SK-N-MC (cell line): ENCODE measurements at places on chromosomes 2 and 18.

- no peak for DNase-seq
Observed at GRCh38 chr2:192960945-192961344, 766.2 kb upstream of the TMEFF2 start.

- DNase-seq = no peak
Observed at GRCh38 chr2:198268519-198268918, 464.1 kb downstream of the PLCL1 start.

- DNase-seq = no peak
Observed at GRCh38 chr2:54262015-54262765, 6.2 kb upstream of the TSPYL6 start.

DNA sequence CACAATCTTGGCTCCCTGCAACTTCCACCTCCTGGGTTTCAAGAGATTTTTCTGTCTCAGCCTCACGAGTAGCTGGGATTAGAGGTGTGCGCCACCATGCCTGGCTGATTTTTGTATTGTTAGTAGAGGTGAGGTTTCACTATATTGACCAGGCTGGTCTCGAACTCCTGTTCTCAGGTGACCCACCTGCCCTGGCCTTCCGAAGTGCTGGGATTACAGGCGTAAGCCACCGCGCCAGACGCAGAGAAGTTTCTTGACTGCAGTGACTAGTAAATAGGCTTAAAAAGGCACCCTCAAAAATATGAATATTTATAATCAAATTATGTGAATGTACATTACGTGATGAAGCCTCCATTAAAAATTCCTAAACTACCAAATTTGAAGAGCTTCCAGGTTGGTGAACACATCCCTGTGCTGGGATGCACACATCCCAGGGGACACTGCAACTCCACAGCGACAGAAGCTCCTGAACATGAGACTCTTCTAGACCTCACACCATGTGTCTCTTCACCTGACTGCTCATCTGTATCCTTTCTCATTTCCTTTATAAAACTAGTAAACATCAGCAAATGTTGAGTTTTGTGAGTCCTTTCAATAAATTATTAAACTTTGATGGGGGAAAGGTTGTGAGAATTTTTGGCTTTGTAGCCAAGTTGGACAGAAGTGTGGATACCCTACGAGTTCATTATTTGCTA is 203.3 kb upstream of the SPOPL start:
- no peak for DNase-seq

DNA sequence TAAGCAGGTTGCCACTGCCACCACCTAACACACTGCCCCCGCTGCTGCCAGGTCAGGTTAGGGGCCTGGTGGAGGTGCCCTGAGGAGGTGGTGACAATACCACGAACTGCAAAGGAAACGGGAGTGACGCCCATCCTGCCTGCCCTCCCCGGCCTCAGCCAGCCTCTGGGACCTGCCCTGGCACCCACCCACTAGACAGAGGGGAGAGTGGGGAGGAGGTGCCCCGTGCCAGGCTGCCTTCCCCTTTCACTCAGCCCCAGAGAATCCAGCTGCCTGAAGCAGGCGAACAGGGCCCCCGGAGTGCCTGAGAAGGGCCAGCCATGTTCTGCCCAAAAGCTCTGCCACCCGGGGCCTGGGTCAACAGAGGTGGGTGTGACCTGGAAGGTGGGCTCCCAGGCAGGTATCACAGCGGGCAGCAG is 44.5 kb upstream of the FOSL2 start:
- DNase-seq = no peak

DNA sequence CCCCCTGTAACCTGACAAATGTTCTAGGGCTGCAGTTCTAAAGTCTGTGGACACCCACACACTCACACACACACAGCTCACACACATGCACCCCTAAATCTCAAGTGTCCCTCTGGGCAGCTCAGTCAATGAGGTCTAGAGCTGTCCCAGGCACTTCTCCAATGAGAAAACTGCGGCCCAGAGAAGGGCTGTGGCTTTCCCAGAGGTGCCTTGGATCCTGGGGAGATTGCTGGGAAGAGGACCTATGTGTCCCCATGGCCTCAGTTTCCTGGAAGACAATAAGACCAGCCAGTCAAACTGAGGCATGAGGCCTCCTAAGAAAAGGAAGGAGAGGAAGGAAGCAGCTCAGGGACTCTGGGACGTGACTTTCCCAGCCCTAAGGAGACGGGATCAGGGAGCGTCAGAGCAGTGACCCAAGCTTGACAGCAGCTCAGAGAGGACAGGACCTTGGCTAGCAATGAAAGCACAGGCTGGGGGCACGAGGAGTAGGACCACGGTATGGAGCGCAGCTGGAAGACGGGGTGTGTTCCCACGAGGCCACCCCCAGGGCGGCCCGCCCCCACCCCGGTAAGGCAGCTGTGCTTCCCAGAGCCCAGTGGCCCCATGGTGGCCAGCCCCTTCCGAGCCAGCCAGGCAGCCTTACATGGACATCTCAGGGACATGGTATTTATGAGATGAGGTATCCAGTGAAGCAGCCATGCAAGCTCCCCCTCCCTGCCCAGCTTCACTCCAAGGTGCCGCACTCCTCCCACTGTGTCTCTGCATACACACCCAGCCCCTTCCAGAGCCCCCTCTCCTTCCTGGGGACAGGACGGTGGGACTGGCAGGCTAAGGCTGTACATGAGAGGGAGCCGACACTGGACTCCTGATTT is 46.0 kb downstream of the TNS1 start:
- no peak for DNase-seq

DNA sequence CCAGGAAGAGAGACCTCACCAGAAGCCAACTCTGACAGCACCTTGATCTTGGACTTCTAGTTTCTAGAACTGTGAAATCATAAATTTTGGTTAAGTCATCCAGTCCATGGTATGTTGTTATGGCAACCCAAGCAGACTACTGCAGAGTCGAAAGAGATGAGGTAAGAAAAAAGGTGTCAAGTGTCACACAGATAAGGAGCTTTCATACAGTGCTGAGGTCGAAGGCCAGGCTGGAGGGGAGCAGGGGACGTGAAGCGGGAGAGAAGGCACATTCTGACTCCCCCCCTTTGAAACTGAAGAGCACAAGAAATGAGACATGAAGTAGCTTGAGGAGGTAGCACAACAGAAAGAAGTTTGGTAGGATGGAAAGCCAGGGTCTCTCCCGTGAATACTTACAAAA is 110.4 kb downstream of the ALK start:
- no peak for DNase-seq

GRCh38 chr2:191748528-191749180 is 70.7 kb downstream of the NABP1 start:
- DNase-seq = no peak

DNA sequence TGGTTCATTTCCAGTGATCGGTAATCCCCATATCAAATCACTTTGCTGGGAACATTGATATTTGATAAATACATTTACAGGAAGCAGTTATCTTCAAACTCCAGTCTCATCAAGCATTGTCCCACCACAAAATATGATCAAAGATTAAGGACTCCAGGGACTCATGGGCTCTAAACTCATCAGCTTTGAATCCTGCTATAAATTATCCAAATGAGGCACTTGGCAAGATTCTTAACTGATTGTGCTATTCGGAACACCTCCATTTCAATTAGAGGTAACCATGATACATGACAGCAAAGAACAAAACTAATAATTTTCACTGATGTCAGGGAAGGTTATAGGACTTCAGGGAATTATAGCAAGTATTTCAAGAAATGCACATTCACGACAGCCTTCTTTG is 1088.1 kb upstream of the PIK3C3 start:
- no peak for DNase-seq

- no peak for DNase-seq
Observed at GRCh38 chr2:114068438-114068837, 178.5 kb downstream of the ACTR3 start.

DNA sequence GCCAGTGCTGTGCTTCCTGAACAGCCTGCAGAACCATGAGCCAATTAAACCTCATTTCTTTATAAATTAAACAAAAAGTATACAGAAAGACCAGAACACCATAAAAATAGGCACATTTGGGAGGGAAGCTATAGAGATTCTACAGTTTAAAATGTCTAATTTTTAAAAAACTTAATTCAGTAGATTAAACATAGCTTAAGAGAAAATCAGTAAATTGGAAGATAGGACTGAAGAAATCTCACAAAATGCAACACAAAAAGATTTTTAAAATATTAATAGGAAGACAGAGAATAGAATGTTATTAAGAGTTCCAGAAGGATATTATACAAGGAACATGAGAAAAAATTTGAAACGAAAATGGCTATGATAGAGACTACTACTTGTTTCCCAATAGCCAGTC is 90.5 kb upstream of the SPTBN1 start:
- no peak for DNase-seq

GRCh38 chr2:96353032-96353561 is 17.5 kb downstream of the NCAPH start:
- no peak for DNase-seq

DNA sequence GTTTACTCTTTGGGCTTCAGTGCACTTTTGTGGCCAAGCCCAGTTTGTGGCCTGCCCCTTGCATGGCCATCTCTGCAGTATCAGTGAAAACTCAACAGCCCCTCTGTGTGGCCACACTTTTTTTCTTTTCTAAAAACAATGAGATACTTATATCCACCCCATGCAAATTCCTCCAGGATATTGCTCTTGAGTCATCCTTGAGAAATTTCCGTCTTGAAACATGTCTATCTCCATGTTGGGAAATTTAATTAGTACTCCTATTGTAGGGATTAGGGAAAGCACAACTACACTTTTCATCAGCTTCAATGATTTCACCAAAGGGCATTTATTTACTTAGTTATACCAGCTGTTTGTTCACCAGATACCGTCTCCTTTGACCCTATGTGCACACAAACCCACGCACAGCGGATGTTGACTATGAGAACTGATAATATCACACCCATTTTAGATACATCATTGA is 993.1 kb downstream of the TSN start:
- DNase-seq = no peak

DNA sequence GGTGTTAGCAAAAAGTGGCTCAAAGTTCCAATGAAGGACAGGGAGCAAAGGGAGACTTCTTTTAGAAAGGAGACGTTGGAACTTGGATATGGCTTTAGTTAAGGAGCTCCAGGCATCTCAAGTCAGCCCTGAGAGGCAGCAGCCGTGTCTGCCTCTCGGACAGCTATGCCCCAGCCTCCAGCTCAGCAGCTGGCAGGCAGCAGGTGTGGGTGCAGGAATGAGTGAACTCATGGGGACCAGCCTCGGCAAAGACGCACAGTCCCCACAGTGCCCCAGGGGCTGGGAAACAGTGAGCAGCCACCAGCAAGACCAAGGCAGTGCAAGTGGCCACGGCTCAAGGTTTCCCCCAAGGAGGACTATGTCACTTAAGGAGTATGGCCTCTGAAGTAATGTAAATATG is 1.6 kb upstream of the LRRFIP1 start:
- DNase-seq = no peak

DNA sequence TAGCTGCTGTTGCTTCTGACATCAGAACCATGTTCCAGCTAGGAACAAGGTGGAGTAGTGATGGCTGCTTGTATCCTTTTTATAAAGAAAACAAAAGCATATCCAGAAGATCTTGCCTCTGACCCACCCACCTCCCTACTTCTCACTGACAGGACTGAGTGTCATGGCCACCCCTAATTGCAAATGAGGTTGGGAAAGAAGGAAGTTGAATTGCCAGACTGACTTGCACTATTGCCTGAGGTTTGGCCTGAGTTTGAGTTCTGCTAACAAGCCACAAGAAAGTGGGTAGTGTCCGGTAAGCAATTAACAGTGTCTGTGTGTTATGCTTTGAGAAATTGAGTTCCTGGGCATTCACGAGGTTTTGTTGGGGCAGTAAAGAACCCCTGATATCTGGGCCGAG is 22.8 kb downstream of the SGPP2 start:
- DNase-seq = no peak

- DNase-seq = no peak
Observed at GRCh38 chr2:27042159-27042661, 9.3 kb upstream of the AGBL5 start.

DNA sequence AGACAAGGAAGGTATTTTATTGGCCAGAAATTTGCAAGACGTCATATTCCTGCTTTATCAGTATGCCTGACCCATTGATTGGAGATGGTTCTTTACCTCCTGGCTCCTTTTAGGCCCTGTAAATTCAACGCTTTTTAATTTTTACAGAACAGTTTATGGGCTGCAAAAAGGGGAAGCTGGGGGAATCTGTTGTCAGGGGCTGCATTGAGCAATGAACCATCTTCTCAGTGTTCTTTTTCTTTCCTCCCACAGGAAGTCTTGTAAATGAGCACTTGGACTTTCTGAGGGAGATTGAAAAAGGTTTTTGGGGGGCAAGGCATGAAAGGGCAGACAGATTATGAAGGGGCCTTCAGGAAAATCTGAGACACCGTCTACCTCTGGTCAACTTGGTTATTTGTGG is 503.6 kb upstream of the TNP1 start:
- no peak for DNase-seq

GRCh38 chr2:42977270-42978174 is 185.1 kb upstream of the HAAO start:
- DNase-seq = no peak

- no peak for DNase-seq
Observed at GRCh38 chr2:190574169-190574568, 39.6 kb upstream of the NEMP2 start.

DNA sequence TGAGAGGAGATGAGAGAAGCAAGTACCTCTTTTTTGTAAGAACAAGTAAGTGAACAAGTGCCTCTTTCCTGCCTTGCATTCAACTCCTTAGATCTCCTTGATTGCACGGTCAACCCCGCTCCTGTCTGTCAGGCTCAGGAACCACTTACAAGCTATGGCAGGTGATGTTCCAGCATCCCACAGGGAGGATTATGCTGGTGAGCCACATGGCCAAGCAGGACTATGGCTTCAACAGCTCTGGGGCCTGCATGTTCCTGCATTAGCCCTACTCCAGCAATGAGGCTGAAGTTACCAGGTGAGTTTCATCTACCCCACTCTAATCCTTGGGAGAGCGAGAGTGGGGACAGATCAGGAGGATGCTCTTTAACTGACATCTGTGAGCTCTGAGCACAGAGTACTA is 29.5 kb downstream of the TTC32 start:
- DNase-seq = no peak

DNA sequence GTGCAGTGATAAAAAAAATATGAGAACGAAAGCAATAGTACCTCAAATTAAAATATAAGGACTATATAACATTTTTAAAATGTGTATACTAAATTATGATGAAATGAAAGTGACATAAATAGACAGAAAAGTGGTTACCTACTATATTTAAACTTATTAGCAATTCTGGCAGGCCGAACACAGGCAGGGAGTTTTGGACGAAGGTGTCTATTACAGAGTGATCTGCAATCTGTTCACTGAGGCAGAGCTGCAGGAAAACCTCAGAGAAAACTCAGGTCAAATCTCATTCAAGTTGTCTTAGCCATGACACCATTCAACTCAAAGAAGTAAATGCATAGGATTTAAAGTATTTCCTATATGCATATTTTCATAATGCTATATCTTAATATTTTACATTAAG is 274.8 kb upstream of the GULP1 start:
- DNase-seq = no peak

GRCh38 chr2:202510911-202511310 is 123.9 kb upstream of the FAM117B start:
- DNase-seq = no peak
